Diencephalon (tissue), 1 donor: ENCODE measurements at places on chromosomes 4 and X. TPM values are rescaled to one million over a fixed set of nuclear protein-coding genes. Genes with fewer than 3 reads are reported as not detected.

PGAM4 gene
- total RNA-seq, result not detected

GAGE12E gene
- total RNA-seq, result not detected

IGSF1 gene
- 13.6 TPM for total RNA-seq

FAM149A gene
- total RNA-seq, result 36.4 TPM

QRFPR gene
- 8.8 TPM for total RNA-seq

OPN1LW gene
- total RNA-seq, result not detected

F8A2 gene
- not detected for total RNA-seq

CYTL1 gene
- 0.69 TPM for total RNA-seq

RHOXF1 gene
- not detected for total RNA-seq

SPATA4 gene
- total RNA-seq, result 2.3 TPM

ATP1B4 gene
- total RNA-seq, result not detected

CXorf49 gene
- total RNA-seq, result not detected

GPM6B gene
- 455 TPM for total RNA-seq

PAGE5 gene
- not detected for total RNA-seq

ABCD1 gene
- total RNA-seq, result 5.1 TPM

HPGDS gene
- 3.9 TPM for total RNA-seq

PJA1 gene
- 118 TPM for total RNA-seq

GK2 gene
- total RNA-seq, result not detected

BANK1 gene
- total RNA-seq, result 0.23 TPM

ADH7 gene
- not detected for total RNA-seq

SSX2B gene
- not detected for total RNA-seq

LRP2BP gene
- total RNA-seq, result 9.0 TPM

NOA1 gene
- total RNA-seq, result 14.1 TPM

LANCL3 gene
- total RNA-seq, result 7.8 TPM

DNAAF6 gene
- total RNA-seq, result 0.92 TPM

KIT gene
- total RNA-seq, result 42.0 TPM

RIBC1 gene
- total RNA-seq, result 3.5 TPM

GAK gene
- 46.8 TPM for total RNA-seq

BEX1 gene
- 172 TPM for total RNA-seq

TLL1 gene
- 4.6 TPM for total RNA-seq

GLUD2 gene
- total RNA-seq, result 3.2 TPM

SSX4B gene
- not detected for total RNA-seq

ADRA2C gene
- total RNA-seq, result 4.8 TPM

ZNF732 gene
- total RNA-seq, result 0.69 TPM

DUSP9 gene
- total RNA-seq, result 2.8 TPM

SPANXN2 gene
- not detected for total RNA-seq

CCDC110 gene
- 5.5 TPM for total RNA-seq

XPNPEP2 gene
- 0.23 TPM for total RNA-seq

STK32B gene
- 18.2 TPM for total RNA-seq

APELA gene
- total RNA-seq, result not detected

ACE2 gene
- total RNA-seq, result not detected

SLC6A14 gene
- total RNA-seq, result not detected

GYG2 gene
- total RNA-seq, result 17.8 TPM
